ENCODE measurements at places on chromosomes 3 and 15.

DNA sequence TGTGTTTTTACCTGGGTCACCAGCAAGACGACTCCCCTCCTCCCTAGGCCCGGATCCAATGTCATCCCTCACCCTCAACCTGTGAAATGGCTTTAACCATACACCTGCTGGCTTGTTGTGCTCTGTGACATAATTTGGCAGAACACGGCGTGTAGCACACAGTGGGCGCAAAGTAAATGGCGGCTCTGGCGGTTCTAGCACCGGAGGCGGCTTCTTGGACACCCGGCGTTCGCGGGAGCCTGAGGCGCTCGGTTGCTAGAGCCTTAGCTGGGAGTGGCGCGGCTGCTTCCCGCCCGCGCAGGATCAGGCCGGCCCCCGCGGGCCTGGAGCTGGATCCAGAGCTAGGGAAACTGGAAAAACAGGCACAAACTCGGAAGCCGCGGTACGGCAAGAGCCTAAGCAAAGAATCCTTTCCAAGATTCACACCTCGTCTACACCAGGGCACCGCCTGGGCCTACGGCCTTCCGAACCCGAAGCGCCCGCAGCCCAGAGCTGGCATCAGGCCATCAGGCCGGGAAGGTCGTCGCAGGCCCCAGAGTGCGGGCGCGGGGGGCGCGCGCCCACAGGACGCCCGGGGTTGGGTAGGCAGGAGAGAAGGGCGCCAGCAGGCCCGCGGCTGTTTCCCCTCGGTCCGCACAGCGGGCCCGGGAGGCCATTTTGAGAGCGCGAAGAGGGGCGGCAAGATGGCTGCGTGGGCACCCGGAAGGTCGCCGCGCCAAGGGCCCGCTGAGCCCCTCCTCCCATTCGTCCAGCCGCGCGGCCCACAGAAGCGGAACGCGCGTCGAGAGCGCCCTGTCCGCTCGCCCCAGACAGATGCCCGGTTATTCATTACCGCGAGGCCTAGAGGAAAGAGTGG lies 43.9 kb upstream of the POLG start:
- DNase-seq: no peak

DNA sequence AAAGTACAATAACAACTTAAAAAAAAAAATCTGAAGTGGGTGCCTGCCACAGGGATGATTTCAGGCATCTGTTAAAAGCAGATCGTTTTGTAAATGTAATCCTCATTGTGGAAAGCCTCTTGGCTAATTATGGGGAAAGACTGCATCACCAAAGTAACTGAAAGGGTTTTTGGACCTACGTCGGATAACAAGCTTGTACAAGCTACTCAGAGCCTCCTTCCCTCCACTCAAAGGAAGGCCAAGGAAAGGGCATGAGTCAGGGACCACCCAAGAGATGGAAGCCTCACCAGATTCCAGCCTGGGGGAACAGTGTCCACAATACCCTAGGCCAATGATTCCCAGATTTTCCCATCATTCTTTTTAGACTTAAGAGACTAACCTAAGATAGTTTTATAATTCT lies 84.3 kb downstream of the ATP1B3 start:
- DNase-seq: no peak

DNA sequence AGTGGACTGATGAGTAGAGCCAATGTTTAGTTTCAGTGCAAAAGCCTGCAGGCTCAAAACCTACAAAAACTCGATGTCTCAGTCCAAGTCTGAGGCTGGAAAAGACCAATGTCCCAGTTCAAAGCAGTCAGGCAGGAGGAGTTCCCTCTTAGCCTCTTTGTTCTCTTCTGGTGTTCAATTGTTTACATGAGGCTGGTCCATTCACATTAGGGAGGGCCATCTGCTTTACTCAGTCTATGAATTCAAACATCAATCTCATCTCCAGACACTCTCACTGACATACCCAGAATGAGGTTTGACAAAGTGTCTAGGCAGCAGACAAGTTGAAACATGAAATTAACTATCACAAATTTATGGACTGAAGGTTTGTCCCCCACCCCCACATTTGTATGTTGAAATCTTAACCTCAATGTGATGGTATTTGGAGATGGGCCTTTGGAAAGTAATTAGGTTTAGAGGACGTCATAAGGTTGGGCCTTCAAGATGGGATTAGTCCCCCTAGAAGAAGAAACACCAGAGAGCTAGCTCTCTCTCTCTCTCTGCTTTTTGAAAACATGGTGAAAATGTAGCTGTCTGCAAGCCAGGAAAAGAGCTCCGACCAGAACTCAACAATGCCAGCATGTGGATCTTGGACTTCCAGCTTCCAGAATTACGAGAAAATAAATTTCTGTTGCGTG lies 438.5 kb upstream of the RGMA start:
- DNase-seq: no peak

DNA sequence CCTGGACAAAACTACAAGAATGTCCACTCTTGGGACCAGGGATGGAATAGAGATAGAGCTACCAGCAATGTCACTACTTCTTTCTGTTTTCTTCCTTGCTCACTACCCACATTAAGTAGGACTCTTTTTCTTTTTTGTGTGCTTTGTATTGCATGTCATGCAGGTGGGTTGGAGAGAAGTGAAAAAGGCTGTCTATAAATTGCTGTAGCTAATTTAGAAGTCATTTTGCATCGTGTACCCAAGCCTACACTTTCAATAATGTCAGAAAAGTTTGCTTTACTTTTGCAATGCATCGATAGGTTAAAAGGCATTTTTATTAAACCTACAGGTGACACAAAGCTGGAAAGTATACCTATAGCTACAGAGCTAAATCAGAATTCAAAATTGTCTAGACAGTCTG lies 58.9 kb downstream of the GTF2E1 start:
- DNase-seq: no peak

DNA sequence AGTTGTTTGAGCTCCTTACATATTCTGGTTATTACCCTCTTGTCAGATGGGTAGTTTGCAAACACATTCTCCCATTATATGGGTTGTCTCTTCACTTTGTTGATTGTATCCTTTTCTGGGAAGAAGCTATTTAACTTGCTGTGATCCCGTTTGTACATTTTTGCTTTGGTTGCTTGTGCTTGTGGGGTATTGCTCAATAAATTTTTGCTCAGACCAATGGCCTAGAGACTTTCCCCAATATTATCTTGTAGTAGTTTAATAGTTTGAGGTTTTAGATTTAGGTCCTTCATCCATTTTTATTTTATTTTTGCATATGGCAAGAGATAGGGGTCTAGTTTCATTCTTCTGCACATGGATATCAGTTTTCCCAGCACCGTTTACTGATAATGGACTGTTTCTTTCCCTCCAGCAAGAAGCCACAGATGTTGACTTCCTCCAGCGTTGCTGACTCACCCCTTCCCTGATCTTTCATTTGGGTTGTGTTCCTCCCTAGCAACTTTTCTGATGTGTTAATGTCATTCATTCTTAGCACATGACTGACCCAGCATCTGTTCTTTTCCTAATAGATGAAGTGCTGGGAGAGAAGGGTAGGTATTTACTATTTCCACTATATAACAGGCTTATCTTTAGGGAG lies 166.7 kb upstream of the SGO1 start:
- DNase-seq: peak; percentile 31

DNA sequence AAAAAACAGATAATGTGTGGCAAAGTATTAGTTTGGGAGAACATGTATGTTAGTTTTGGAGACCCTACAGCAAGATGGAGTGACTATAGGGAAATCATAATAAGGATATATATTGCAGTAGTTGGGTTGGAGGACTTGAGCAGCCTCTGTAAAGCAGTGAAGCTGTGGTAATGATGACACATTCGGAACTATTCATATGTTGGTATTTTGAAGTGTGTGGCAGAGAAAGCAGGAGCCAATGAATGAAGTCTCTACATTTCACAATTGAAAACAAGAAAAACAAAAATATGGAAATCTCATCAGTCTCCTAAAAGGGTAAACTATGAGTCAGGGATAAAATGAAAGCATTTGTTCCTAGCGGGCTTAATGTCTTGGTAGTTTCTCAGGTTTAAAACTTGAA lies 645.9 kb downstream of the OTOL1 start:
- no peak for DNase-seq

- no peak for DNase-seq
These were observed 329.5 kb upstream of the AZI2 start for GRCh38 chr3:28678086-28678485.

DNA sequence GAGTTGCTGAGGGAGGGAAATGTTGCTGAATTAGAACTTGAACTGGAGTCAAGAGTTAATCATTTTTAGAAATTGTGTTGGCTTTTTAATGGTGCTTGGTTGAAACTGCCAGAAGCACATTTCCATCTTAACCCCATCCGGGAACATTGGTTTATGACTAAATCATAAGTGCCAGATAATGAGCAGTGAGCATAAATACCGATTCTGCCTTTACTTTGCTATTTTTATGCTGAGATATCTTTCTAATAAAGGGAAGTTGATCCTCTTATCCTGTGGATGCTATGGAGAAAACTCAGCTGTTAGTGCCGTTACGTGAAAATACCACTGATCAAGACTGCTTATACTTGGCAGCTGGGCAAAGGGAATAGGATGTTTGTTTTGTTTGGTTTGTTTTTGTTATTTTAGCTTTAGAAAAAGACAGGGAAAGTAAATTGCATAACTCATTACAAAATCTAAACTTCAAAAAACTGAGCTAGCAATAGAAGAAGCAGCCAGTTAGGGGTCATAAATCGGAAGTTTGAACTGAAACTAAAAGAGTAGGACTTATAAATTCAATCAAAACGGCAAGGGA lies 813.1 kb downstream of the NAALADL2 start:
- DNase-seq: peak; percentile 73

DNA sequence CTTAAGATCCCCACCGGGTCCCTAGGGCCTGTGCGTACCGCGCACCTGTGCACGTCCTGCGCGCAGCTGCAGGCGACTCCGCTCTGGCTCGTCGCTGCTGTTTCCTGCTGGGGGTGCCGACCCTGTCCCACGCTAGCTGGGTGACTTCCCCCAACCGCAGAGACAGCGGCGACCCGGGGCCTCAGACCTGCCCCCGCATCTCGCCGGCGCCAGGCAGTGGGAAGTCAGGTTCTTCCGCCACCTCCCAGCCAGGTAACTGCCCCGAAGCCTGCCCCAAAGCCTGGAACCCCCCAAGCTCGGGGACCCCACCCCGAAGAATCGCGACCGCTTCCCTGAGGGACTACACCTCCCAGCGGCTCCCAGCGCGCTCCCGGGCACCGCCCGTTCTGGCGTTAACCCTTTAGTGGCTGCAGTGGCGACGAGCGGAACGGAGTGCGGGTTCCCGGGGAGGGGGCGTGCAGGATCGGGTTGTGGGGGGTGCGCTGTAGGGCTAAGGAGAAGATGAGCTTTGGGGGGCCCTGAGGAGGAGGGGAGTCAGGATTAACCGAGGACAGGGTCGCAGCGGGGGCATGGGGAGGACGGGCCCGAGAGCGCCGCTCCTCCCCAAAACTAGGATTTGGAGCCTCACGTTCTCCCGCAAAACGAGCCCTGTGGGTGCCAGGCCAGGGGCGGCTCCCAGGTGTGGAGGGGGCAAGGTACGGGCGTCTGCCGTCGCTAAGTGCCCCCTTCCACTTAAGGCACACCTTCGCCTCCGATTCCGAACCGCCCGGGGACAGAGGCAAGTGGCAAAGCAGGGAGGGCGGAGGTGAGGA lies 589 bp downstream of the NEIL1 start:
- DNase-seq: peak; percentile 20

DNA sequence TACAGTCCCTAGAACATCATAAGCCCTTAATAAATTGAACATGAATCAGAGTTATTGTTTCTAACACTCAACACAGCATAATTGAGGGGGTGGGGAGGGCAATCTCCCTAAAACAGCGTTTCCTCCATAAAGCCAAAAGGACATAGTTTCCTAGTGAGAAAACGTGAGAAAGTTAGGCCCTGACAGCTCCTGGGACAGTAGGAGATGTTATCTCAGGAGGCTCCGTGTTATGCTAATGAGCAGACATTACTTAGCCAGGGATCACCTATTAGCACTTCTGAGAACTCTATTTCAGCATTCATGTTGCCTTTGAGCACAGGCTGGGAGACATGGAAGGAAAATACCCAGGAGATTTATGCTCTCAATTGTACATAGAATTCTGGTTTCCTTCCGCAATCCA lies 229.1 kb upstream of the ADAMTS9 start:
- peak; percentile 85 for DNase-seq

DNA sequence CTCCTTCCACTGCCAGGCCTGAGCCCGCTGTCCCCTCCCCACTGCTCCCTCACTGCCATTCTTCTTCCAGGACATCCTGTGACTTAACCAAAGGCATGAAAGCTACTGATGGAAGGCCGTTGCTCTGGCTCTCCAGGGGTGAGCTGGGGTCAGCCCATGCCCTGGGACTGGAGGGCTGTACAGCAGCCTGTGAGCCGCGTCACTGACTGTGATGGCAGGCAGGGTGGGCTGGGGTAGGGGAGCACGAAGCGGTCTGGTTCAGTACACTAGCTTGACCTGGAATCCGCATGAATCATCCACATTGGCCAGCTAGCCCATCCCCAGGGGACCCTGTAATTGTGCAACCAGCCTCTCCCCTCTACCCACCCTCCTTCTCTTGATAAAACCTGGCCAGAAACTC lies 30.8 kb downstream of the CORO2B start:
- no peak for DNase-seq

DNA sequence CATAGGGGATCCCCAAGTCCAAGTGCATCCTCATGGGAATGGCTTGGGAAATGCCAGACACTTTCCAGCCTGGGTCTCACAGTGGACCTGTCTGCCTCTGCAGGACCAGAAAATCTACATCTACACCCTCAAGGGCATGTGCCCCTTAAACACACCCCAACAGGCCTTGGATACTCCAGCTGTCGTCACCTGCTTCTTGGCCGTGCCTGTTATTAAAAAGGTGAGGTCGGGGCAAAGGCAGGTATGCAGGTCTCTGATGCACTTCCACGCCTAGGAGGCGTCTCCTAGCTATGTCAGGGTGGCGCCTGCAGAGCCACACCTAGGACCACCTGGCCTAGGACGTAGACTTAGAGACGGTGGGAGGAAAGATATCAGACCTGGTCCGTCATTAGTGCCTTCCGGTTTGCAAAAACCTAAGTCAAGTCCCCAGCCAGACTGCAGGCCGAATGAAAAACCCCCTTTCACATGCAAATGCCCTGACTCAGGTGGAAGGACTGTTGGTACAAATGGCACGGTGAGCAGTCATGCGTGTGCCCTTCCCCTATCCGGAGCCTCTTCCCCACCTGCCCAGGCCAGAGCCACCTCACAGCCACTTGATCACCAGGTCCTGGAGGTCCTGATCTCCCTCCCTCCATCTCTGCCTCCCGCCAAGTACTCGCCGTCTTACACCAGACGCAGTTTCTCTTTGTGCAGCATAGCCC lies 143.5 kb downstream of the LRRK1 start:
- DNase-seq: no peak

DNA sequence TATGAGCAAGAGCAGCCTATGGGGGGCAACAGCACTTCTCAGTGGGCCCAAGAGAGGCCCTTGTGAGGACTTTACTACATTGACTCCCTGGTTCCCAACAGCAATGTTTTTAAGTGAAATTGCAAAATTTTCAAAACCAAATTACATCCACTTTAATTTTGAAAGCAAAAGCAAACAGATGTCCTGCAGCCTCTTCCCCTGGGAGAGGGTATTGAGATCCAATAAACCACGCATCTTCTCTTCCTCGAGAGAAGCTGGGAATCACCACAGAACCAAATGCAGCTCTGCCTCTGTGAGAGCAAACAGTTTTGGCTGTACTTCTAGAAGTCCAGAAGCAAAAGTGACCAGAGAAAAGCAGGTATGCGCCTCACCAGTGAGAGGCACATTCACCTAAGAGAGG lies 25.2 kb downstream of the NMNAT3 start:
- DNase-seq: no peak

Data from endothelial cell of umbilical vein (primary cell).